NCI-H1417 (cell line): ENCODE measurements at places on chromosomes 13 and 19.

GRCh38 chr19:50479761-50480251, 3.2 kb upstream of the GARIN5A start:
- no peak for DNase-seq

- DNase-seq: no peak
These were observed 2.9 kb downstream of the RAP2A start for GRCh38 chr13:97436845-97437244.

GRCh38 chr13:42673677-42674076, 99.7 kb downstream of the TNFSF11 start:
- no peak for DNase-seq

DNA sequence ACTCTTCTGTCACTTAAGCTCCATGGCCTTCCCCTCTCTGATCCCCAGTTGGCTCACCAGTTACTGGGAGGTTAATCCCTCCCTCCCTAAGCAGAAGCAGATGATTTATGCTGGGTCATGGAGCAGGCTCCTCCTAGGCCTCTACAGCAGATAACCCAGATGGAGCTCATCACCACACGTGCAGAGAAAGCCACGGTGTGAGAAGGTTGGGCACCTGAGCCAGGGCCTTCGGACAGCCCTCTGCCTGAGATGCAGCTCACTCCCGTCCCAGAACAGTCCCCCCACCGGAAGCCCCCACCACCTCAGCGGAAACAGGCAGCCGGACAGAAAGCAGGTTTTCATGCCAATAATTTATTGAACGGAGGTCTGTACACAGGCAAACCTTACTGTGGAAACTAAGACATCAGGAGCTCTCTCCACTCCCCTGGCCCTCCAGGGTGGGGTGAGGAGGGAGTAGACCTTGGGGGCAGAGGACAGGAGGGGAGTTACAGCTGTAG, 9.8 kb downstream of the ZNF526 start:
- DNase-seq: no peak

- no peak for DNase-seq
These were observed 10.4 kb upstream of the JUND start for GRCh38 chr19:18291590-18292461.
